ENCODE measurements at places on chromosomes 2 and 18. TPM values are rescaled to one million over a fixed set of nuclear protein-coding genes. Genes with fewer than 3 reads are reported as not detected.

EGR4 gene
- total RNA-seq, result 0.11 TPM

ELOA2 gene
- total RNA-seq, result not detected

GRCh38 chr2:124257120-124257519 is 232.0 kb downstream of the CNTNAP5 start:
- no peak for DNase-seq

DNA sequence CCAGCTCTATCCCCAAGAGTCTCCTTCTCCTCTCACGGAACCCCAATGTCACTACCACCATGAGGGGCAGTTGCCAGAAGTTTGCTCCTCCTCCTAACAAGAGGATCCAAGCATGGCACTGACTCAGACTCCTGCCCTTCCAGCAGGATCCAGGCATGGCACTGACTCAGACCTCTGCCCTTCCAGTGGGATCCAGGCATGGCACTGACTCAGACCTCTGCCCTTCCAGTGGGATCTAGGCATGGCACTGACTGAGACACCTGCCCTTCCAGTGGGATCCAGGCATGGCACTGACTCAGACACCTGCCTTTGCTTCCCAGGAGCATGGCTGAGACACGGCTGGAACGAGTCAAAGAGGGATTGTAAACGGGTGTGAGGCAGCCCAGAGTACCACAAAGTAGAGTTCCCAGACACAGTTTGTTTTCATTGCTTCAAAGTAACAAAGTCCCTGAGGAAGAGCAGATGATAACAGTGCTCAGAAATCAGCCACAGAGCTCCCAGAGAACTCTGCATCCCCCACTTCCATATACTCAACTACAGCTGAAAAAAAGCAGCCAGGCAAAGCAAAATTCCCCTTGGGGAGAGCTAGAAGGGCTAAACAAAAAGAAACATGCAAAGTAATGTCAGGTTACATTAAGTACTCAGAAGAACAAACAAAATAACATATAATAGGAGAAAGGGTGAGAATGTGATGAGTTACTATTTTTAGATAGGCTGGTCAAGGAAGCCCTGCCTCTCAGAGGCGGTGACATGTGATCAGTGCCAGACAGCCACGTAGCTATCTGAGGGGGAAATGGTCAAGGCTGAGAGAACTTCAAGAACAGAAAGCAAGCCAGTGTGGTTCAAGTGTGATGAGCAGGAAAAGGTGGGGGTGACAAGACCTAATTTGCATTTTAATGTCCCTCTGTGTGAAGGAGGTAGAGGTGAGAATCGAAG is 3.0 kb downstream of the BUB1 start:
- peak; percentile 58 for DNase-seq

DNA sequence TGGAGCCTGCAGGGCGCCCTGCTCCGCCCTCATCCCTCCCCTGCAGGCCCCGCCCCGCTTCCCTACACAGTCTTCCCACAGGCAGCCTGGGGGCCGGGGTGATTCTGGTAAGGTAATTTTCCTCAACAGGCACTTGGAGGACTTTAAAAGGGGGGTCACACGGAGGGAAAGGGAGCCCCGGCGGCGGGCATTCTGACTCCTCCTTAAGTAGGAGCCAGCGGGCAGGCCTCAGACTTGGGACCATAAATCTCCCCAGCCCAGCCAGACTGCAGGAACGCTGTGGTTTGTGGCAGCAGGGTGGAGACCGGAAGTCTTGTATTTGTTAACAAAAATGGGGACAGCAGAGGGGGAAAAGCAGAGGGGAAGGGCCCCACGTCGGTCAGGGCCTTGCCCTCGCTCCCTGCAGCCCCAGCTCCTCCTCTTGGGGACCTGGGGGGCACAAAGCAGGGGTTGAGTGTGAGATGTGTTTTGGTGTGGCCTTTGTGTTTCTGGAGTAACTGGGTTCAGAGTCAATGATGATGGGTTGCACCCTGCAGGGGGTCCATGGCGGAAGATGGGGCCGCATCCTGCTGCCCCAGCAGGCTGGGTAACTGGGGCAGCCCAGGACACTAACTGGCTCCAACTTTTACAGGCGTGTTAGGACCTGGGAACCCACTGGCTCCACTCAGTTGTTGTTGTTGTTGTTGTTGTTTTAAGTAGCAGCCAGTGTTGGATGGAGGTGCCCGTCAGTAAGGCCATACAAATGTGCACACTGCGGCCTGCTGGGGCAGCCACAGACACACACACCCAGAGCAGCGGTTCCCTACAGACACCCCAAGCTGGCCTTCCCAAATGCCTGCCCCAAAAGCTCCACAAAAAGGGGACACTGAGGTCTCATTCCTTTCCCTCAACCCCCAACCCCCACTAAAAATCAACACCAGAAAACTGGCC is 27.7 kb downstream of the SMAD7 start:
- no peak for DNase-seq
